NCI-H1105 treated with DMSO at 0.1 percent for 48 hours (cell line): ENCODE measurements at places on chromosomes 2 and 18.

DNA sequence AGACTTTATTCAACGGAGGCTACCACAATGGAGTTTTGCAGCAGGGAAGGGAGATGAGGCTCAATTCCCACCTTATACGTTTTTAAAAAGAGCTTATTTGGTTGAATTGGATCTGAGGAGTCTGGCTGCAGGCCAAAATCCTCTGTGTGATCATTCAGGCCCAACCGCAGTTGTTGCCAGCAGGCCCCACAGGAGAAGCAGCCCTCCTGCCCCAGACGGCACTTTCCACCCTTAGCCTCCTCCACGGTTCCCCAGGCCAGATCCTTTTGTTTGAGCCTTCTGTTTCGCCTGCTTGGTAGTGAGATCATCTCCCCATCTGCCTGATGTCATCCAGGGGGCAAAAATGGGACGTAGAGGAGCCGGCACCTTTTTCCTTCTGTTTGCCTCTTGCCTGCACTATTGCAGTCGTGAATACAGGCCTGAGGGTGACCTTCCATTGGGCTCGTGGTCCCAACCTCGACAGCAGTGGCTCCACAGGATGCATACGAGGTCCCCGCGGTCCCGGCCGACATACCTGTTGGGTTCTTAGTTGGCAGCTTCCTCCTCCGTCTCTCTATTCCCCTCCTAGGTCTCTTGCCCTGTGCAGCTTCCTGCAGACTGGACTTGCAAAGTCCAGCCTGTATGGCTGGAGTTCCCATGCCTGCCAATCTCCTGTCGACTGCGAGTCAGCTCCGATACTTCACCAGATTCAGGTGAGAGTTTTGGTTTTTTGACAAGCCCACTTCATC lies 9.3 kb upstream of the GPR35 start:
- DNase-seq: no peak

DNA sequence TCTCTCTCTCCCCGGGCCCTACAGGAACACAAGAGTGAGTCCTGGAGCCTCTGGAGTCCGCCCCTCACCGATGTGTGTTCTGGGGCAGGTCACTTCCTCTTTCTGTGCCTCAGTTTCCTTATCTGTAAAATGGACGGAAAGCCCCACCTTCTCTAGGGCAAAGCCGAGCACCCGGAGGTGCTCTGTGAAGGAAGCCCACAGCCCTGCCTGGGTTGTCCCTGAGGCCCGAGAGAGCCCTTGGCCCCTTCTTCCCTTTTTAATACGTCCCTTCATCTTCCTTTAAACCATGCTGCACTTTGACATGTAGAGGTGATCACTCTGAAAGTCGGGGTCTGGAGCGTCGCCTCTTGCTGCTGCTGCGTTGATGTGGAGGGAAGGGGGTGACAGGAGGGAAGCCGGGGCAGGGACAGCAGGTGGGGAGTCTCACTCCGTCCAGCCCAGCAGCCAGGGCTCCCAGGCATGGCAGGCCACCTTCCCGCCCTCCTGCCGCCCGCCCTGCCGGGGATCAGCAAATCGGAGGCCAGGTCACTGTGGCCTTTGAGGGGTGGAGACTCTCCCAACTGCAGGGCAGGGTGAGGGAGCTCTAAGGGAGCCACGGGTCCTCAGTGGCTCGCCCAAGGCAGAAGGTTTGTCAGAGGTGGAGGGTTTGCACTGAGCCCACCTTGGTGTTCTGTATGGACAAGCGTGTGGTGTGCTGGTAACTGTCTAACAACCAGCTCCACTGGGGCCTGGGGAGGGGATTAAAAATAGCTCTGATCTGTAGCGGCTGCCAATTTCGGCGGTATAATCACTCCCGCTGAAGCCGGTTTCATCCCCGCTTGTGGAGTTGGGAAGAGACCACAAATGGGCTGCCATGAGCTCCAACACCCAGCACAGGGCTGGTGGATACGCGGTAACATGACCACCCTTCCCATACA lies 135.9 kb upstream of the ID2 start:
- no peak for DNase-seq

GRCh38 chr18:80244956-80245730 lies 2.2 kb downstream of the PARD6G start:
- no peak for DNase-seq

- DNase-seq: no peak
These were observed 472 bp upstream of the PLEKHM3 start for GRCh38 chr2:208025814-208026184.

- DNase-seq: peak; percentile 40
These were observed 166.9 kb downstream of the RND3 start for GRCh38 chr2:150320608-150321007.

DNA sequence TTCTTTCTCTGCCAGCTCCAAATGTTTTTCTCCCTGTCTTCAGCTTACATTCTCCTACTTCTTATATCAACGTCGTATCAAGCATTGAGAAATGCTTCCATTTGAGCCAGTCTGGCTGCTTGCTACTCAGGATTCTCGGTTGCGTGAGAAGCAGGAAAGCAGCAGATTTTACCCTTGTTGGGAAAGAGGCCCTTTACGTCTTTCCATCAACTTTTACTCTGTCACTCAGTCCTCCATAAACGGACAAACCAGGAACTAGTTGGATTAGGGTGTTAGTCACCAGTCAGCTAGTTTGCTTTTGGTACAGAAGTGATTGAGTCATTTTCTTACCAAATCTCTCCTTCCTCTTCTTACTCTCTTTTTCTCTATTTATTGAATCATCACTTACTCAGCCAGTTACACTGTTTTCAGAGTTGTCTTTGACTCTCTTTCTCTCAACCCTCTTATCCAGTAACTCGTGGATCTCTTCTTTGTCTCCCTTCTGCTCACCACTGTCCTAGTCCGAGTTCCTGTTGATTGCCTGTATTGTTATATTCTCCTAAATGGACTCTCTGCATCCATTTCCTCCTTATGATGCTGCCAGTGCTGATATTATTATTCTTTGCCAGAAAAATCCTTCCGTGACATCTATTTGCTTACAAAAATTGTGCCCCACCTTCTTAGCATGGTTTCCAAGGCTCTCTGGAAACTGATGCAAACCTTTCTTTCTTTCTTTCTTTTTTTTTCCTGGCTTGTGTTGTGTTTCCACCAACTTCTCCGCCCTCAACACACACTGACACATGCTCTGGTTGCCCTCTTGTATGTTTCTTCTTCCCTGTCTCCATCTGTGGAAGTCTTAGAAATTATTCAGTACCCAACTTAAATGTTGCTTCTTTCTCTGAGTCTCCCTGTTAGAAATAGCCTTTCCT lies 61.5 kb downstream of the VRK2 start:
- no peak for DNase-seq

DNA sequence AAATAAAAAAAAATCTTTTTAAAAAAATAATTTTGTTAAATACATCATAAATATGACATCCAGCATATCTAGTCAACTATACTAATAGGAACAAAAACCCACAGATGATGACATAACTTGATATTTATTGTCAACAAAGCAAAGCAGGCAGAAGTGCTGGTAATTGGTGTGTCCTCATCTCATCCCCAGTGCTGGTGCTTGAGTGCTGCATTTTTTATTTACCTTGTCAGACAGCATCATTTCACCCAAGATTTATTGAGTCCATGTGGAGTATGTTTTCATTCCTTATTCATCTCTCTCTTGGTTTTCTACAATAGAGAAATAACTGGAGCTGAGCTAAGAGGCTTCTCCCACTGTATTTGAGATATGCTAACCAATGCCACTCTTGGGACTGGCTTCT lies 191.6 kb upstream of the SLC14A2 start:
- peak; percentile 81 for DNase-seq

DNA sequence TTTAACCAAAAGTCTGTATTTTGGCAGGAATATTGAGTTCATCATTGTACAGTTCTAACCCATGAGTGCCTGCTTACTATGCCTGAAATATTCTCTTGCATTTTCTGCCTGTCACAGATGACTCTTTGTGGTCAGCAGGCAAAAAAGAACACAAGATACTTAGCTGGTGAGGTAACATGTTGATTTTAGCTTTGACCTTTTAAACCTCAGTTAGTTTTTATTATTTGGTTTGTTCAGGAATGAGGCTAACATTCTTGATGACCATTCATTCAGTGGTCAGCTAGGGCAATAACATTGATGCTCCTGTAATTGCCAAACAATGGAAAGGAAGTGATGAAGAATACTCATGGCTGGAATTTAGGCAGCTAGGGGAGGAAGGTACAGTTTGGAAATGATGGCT lies 491.2 kb downstream of the PIK3C3 start:
- DNase-seq: no peak

DNA sequence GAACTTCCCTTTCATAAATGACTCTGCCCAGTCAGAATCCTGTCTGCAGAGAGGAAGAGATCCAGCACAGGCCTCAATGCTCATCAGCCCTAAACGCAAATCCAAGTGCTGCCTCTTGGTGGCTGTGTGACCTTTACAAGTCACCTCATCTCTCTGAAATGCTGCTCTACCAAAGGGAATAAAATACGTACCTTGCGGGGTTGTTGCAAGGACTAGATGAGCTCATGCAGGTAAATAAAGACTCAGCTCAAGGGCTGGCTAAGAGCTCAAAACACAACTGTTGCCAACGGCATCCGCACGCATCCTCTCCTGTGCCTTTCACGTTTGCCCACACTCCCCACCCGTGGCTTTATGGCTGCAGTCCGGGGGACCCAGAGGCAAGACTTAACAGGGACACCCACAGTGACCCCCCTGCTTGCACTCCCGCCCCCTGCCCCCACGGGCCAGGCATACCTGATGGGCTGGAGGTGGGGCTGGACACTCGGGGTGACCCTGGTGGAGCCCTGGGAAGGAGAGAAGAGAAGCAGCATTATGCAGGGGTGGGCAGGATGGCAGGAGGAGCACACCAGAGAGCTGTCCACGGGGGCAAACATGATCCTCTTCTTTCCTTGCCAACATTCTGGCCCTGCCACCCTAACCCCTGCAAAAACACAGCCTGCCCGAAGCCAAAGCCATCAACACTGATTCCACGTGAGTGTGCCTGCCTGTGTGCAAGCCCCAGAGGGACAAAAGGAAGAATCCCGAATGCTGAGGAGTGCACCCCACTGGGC lies 102.6 kb downstream of the TNS1 start:
- no peak for DNase-seq

GRCh38 chr2:153519257-153519875 lies 40.8 kb upstream of the RPRM start:
- peak; percentile 58 for DNase-seq

DNA sequence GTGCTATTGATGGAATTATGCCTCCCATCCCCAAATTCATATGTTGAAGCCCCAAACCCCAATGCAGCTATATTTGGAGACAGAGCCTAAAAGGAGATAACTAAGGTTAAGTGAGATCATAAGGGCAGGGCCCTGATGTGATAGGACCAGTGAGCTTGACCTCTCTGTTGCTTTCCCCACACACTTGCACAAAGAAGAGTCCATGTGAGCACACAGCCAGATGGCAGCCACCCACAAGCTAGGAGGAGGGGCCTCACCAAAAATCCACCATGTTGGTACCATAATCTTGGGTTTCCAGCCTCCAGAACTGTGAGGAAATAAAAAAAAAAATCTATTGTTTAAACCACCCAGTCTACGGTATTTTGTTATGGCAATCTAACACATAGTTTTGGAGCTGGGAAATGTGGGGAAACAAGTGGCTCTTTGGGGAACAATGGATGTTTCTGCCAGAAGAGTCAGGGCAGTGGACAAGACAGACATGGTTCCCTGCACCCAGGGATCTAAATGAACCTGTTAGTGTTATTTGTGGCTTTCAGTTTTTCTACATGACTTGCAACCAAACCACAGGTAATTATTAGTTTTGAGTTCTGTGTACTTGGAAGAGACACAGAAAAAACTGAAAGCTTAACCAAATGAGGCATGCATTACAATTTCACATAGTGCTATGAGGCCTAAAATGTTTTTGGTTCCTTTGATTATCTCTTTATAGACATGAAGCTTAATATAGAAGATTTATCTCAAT lies 259.1 kb downstream of the LTBP1 start:
- no peak for DNase-seq

DNA sequence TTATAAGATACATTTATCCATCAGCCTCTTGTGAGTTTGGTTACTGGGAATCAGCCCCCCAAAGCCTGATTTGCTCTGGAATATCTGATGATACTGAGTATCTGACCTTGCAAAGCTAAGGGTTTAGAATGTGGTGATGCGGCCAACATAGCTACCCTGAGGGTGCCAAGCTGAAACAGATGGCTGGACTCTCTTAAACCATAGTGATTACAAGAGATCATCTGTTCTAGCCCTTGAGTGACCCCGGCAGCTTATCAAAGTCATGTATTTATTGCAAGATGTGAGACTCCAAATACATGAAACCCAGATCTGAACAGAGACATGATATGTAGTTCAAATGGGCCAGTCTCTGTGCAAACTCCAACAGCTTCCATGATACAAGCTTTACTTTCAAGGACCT lies 78.2 kb upstream of the CABLES1 start:
- no peak for DNase-seq

- DNase-seq: no peak
These were observed 286.6 kb downstream of the AGAP1 start for GRCh38 chr2:235780401-235780800.

DNA sequence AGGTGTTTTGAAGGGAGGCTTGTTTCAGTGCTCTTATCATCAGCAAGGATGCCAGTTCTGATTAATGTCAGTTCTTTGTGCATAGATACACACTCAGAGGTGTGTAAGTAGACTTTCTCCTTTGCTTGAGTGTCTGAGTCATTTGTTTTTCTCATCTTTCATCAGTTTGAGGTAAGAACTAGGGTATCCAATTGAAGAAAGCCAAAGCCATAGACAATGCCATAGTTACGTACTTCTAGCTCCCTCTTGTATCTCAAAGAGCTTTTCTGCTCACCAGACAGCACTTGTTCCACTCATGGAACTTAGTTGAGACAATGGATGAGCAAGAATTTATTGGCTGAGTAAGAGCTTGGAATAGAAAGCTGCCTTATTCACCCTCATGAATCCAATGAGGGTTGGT lies 520.1 kb downstream of the PIK3C3 start:
- no peak for DNase-seq

DNA sequence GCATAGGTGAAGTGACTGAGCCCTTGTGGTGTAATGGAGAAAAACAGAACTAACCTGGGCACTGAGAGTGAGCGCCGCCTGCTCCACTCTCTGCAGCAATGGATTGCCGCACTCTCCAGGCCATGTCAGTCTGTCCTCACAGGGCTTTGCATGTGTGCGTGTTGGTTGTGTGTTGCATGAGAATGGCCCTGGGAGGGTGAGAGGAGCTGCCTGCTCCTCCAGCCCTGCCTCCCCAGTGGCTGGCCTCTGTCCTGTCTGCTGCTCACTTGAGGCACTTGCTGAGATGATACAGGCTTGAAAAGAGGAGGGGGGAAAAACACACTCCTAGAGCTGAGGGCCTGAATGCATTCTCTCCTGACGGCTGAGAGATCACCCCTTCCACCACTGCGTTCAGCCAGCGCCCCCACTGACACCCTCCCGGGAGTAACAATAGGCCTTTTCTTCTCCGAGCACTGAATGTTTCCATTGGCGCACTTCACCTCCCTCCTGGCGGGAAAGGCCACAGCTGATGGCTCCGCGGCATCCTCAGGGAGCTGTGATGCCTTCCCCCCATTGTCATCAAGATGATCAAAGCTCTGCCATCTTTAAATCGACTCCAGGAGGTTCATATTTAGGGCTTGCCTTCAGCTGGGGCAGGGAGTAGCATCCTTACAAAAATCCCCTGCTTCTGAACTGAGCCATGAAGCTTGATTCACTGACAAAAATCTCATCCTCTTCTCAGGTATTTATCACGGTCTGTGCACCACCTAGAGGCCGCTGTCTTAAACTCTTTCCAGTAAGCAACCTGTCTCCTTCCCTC lies 49.9 kb upstream of the DAPL1 start:
- peak; percentile 35 for DNase-seq

- DNase-seq: no peak
These were observed 10.5 kb upstream of the LRATD1 start for GRCh38 chr2:14621906-14622549.

GRCh38 chr2:194709840-194710239 lies 947.2 kb upstream of the SLC39A10 start:
- DNase-seq: peak; percentile 35

- DNase-seq: no peak
These were observed 130.6 kb downstream of the USP34 start for GRCh38 chr2:61340242-61340641.
